ENCODE measurements at places on chromosomes 12 and 14.

DNA sequence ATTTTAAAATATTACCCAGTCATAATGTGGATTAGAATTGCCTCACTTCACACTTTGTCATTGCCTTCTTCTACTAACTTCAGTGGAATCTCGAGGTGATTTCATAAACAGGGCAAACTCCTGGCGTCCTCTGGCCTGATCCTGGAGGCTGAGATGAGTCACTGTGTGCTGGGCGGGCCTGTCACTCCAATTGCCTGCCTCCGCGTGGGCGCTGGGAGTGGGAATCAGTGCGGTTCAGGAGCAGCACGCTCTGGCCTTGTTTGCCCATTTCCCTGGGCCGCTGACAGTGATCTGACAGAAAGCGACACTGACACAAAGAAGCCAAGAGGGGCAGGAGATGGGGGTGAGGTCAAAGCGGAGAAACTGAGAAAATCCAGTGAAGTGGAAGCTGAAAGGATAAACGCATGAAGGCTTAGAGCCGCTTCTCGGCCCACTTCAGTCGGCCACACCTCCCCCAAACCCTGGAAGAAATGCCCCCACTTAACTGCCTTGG is 29.7 kb downstream of the LGR5 start:
- DNase-seq, result no peak

DNA sequence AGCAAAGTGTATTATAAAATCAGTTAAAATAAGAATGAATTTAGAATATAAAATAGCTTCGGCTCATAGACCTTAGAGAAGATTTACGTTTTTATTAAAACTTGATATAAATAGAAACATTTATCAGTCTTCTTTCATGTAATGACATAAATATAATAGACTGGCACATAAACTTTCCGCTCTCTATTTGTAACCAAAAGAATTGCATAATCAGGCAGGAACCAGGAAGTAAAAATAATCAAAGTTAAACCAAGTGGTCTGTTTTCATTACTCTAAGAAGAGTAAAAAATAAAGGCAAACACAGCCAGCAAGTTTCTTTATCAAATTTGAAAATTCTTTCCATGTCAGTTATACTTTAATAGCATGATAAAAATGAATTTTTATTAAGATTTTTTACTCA is 46.3 kb upstream of the ATP2A2 start:
- DNase-seq, result no peak

- DNase-seq, result no peak
Measured at GRCh38 chr12:109831365-109831764, 1.8 kb downstream of the TRPV4 start.

GRCh38 chr14:28875934-28876571 is 109.5 kb downstream of the FOXG1 start:
- DNase-seq, result no peak

- DNase-seq, result no peak
Measured at GRCh38 chr12:2017546-2018337, 13.5 kb upstream of the DCP1B start.

DNA sequence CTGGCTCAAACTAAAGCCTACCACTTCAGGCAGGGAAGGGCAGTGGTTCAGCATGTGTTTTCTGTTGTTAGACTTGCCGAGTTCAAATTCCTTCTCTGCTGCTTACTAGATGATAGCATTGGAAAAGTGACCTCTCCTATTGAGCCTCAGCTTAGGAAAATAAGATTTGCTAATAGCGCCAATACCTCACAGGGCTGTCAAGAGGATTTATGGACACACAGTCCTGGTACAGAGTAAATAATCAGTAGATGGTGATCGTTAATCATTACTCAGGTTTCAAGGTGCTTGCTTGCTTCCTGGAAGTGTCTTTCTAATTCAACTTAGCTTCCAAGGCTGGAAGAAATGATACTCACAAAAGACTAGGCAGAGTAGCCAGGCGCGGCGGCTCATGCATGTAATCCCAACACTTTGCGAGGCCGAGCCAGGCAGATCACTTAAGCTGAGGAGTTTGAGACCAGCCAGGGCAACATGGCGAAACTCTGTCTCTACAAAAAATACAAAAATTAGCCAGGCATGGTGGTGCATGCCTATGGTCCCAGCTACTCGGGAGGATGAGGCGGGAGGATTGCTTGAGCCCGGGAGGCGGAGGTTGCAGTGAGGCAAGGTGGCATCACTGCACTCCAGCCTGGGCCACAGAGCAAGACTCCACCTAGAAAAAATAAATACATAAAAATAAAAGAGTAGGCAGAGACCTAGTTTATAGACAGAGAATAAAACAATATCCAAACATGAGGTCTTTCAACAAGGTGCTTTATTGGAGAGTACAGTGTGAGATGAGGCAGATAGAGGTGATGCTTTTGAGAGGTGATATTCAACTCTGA is 6.0 kb downstream of the PLA2G1B start:
- no peak for DNase-seq

GRCh38 chr12:82942991-82943401 is 256.3 kb downstream of the TMTC2 start:
- no peak for DNase-seq

- no peak for DNase-seq
Measured at GRCh38 chr12:131883521-131883900, 10.9 kb upstream of the ULK1 start.

- no peak for DNase-seq
Measured at GRCh38 chr14:92491782-92492181, 21.8 kb upstream of the RIN3 start.

GRCh38 chr12:88552610-88553079 is 27.6 kb downstream of the KITLG start:
- DNase-seq, result no peak

DNA sequence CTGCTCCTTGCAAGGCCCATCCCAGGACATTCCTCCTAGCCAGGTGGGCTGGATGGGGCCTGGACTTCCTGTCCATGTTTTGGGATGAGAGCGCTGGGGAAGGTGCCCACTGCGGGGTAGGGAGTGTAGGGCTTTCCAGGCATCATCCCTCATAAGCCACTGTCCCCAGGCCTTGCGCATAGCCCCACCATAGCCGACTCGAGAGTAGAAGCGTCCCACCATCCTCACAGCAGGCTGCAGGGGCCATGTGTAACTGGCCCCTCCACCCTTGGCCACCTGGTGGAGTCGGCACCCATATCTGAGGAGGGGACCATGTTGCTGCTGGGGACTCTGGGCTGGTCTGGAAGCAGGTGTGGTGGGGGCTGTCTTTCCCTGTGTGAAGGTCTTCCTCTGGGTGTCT is 30.5 kb downstream of the SH2B3 start:
- no peak for DNase-seq

GRCh38 chr12:47773062-47773857 is at the start of gene SLC48A1:
TSS of gene SLC48A1 (plus strand) at chr12:47773238. CDS start at chr12:47773305, 67 bp downstream.
- peak; percentile 89 for DNase-seq

DNA sequence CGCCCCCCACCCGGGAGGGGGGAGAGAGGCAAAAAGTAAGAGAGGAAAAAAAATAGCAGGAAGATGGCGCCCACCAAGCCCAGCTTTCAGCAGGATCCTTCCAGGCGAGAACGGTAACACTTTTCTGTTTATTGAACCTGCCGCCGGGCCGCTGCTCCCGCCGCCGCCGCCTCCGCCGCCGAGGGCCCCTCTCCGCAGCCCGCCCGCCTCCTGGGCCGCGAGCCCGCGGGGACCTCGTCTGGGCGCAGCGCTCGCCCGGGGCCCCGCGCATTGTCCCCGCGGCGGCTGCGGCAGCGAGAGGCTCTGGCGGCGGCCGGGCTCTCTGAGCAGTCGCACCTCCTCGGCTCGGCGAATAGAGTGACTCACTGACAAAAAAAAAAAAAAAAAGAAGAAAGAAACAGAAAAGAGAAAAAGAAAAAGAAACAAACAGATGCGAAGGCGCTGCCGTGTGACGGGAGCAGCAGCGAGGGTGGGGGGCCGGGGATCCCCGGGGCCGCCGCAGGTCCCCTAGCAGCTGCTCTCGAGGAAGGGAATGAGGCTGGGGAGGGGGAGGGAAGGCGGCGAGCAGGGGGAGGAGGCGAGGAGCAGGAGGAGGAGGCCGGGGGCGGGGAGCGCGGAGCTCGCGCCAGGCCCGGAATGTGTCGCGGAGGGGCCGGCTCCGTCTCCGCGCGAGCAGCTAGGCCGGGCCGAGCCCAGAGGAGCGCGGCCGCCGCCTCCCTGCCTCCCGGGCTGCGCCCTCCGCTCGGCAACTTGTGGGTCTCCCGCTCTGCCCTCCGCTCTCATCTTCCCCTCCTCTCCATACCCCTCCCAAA is 781 bp downstream of the NPAS3 start:
- DNase-seq, result peak; percentile 16

All from erythroblast (primary cell).